ENCODE measurements at places on chromosomes 7 and 10.

DNA sequence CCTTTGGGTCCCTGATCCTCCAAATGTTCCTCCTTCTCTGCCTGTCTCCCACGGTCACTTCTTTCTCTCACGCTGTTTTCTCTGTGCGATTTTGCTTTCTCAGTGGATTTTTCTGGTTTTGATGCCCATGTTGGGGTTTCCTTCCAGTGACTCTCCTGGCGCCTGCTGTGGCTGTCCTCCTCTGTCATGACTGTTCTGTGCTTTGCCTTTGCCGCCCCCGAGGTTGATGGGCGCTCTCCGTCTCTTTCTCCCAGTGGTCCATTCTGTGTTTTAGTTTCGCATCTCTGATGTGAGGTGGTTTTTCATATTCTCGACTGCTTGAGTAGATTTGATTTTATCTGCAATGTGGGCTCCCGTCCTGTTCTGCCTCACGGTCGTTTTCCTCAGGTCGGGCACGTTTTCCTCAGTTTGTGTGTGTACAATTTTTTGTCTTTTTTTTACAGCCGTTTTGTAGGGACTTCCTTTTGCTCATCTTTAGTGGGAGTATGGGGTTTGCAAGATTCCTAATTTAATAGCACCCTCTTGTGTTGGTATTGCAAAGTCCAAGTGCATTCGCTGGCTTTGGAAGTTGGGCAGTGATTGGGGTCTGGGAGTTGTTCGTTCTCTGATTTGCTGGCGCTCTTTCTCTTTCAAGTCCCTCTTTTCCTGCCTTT is 100.0 kb downstream of the INPP5A start:
- peak; percentile 41 for DNase-seq

- no peak for DNase-seq
Observed at GRCh38 chr10:94000638-94001415, 7.1 kb downstream of the PLCE1 start.

DNA sequence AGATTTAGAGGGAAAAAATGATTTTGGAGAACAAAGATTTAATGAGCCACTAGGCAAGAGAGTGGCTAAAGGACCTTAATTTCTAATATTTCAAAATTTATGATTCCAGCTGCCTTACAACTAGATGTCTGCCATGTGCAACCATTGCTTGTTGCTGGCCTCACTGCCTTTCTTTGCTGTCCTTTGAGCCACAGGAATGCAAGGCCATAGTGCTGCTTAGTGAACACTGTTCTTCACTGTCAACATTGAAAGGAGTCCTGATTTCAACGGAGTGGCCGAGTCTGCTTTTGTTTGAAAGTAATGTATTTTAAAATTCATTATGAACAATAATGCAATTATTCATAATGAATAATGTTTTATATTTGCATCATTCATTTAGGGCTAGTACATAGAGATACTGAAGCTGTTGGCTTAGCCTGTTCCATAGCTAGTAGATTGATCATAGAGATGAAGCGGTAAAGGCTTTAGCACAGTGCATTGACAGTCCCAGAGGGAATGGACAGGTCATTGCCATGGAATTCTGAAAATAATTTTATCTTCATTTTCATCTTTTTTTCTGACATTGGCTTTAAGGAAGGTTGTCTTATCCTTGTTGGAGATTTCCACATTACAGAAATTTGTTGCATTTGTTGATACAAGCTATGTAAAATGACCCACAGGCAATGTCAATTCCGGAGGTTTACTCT is 544.1 kb downstream of the AUTS2 start:
- DNase-seq = no peak

DNA sequence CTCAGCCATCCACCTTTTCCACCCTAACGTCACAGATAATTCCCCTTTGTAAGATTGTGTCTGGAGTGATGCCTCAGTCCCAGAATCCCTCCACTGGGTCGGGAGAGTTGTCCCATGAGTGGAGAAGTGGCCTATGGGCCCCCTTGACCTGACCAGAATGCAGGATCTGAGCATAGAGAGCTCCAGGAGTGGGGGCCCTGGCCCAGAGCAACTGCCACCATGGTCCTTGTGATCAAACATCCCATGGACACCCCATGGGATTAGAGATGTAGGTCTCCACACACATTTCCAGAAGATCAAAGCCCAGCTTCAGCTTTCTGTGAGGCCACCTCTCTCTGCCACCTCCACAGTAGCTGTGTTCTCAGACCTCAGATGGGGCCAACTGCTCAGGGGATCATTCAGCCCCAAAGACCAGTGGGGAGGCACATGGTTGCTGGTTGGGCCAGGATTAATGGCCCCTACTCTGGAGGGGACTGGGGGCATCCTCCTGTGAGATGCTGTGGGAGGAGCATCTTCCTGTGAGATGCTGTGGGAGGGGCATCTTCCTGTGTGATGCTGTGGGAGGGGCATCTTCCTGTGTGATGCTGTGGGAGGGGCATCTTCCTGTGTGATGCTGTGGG is 28.5 kb upstream of the DPYSL4 start:
- DNase-seq = no peak

DNA sequence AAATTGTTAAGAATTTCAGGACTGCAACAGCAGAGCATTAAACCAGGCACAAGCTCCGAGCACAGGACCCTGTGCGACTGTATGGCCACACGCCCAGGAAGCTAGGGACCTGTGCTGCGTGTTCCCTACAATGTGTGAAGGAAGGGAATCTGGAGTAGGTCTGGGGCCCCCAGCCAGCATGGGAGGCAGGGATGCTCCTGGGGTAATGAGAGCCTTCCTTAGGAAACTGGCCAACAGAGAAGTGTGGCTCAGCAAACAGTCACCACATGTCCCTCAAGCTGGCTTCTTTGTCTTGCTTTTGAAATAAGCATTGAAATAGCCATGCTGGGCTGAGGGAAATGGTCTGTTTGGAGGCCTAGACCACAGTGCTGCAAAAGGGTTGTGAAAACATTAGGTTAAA is 8.2 kb downstream of the BLNK start:
- no peak for DNase-seq
